ENCODE measurements at places on chromosomes 2 and 18.
A peak's percentile ranks its signal among the peaks of the same experiment; 100 is the strongest.

DNA sequence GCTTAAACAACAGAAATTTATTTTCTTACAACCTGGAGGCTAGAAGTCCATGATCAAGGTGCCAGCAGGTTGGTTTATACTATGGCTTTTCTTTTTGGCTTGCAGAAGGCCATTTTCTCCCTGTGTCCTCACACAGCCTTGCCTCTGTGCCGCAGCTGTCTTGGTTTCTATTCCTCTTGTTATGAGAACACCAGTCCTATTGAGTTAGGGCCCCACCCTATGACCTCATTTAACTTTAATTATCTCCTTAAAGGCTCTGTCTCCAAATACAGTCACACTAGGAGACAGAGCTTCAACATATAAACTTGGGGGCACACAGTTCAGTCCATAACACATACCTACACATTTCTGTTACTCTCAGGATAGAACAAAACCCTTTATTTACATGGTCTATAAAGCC lies 17.3 kb upstream of the RHOB start:
- no peak for DNase-seq

- no peak for DNase-seq
Observed at GRCh38 chr2:229206548-229206947, 64.5 kb downstream of the PID1 start.

- DNase-seq = no peak
Observed at GRCh38 chr2:238081150-238081549, 19.0 kb upstream of the ESPNL start.

DNA sequence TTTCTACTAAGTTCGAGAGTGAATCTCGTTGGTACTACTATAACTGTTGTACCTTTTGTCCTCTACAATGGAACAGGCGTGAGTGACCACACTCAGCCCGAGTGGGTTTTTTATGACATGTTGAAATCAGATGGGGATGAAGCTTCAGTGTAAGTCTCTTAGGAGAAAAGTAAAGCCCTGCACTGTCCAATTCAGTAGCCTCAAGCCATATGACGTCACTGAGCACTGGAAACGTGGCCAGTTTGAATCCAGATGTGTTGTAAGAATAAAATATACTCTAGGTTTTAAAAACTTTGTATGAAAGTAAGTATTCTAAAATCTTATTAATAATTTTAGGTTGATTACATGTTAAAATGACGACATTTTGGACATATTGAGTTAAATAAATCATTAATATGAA lies 101.7 kb upstream of the SP3 start:
- DNase-seq = no peak

DNA sequence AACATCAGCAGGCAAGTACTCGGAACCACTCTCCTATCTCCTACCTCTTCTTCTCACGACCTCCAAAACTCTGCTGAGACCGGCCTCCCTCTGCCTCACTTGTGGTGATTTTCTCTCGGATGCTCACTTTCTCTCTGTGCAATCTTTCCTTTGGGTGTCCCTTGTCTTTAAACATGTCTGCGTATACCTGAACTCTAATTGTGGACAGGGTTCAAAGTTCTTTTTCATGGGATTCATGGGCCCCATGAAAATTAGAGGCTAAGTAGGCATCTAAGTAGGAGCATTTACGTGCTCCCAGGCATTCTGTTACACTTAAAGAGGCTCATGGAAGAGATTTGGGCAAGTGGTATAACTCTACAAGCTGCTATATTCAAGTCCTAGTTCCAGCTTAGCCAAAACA lies 2.1 kb upstream of the PPP1CB start:
- DNase-seq = no peak

GRCh38 chr2:96197546-96198255 lies 10.9 kb downstream of the STARD7 start:
- no peak for DNase-seq

GRCh38 chr18:31490387-31490786 lies 7.6 kb upstream of the DSG2 start:
- no peak for DNase-seq

DNA sequence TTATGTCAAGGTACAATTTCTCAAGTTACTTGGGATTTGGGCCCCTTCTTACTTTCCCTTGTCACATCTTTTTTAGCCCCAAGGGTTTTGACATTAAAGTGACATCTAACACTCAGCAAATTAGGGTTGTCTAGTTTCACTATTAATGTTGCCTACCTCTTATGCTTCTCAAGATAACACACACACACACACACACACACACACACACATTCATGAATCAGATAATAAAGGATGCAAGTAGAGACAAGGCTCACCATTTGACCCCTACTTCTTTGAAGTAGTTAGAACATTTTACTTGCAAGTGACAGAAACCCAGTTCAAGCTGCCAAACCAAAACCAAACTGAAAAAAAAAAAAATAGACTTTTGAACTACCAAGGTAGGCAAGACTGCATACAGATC lies 138.8 kb downstream of the TRIB2 start:
- peak; percentile 38 for DNase-seq

DNA sequence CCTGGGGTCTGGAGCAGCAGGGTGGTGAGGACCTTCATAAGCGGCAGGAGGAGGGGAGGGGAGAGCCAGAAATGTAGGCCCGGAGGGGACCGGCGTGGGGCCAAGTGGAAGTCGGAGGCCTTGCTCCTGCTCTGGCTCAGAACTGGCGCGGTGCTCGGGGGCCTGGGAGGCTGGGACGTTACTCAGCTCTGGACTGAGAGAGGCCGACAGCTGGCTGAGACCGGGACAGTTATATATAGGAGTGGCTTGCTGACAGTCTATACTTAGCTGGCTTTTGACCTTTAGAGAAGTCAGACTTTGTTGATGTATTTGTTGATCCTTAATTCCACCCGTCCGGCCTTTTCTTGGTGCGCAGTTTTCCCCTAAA lies 15.7 kb downstream of the IGFBP5 start:
- no peak for DNase-seq

DNA sequence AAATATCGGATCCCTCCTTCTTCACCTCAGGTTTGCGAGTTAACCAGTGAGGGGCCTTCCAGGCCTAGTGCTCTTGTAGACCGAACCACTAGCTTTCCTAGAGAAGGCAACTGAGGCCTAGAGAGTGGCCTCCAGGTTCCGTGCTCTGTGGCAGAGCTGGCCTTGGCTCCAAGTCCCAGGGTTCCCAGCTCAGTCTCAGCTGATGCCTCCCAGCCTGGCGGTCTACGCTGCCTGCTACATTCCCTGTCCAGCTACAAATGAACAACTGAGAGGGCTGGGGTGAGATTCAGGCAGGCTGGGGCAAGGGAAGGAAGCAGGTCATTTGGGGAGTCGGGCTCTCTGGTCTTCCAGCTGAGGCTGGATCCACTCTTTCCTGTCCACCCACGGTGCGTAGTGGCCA lies 2.3 kb downstream of the STEAP3 start:
- no peak for DNase-seq

GRCh38 chr2:39510140-39510539 lies 73.1 kb upstream of the MAP4K3 start:
- no peak for DNase-seq

- DNase-seq = no peak
Observed at GRCh38 chr2:236237468-236238190, 26.6 kb downstream of the ASB18 start.

- no peak for DNase-seq
Observed at GRCh38 chr2:213306316-213306942, 22.2 kb downstream of the SPAG16 start.

- DNase-seq = no peak
Observed at GRCh38 chr2:113711851-113712250, 44.6 kb downstream of the SLC35F5 start.

- DNase-seq = no peak
Observed at GRCh38 chr2:137823196-137823595, 141.1 kb upstream of the HNMT start.

GRCh38 chr2:39094717-39095363 lies 26.0 kb downstream of the SOS1 start:
- DNase-seq = no peak

DNA sequence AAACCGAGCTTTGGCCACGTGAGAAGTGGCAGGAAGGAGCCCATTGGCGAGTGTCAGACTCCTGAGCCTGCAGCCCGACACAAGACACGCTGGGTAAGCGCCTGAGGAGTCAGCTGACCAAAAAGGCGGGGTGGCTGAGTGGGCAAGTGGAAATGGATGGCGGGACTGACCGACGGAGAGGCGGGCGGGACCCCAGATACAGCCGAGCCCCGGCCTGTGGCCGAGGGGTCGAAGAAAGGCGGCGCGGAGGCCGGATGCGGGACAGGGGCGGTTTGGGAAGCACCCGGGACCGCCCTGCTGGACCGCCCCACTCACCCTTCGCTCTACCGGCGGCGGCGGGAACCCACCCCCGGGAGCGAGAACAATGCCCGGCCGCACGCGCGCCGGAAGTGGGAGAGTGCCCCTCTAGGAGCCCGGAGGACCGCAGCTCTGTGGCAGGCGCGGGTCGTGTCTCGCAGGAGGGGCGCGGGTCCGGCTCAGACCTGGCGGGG lies 22.8 kb downstream of the ZSCAN30 start:
- DNase-seq = peak; percentile 45

DNA sequence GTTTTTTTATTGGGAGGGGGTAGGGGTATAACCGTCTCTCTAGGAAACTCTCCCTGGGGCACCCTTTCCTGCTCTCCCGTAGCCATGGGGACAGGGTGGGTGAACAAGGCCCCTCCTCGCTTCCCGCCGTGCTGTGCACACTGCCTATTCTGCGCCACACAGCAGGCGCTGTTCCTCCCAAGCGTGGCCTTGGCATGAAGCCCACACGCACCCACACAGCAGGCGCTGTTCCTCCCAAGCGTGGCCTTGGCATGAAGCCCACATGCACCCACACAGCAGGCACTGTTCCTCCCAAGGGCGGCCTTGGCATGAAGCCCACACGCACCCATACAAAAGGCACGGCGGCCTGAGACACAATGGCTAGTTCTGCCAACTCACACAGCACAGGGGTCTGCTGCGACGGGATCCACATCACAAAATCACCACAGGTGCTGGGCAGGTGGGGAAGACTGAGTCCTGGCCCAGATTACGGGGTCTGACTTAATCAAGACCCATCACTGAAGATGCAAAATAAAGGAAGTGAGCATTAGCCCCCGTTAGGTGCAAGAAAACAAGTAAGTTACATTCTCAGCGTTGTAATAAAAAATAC lies 46.6 kb upstream of the TPO start:
- no peak for DNase-seq

- no peak for DNase-seq
Observed at GRCh38 chr2:235810252-235810651, 316.4 kb downstream of the AGAP1 start.

- DNase-seq = no peak
Observed at GRCh38 chr2:184730288-184730687, 132.0 kb downstream of the ZNF804A start.

DNA sequence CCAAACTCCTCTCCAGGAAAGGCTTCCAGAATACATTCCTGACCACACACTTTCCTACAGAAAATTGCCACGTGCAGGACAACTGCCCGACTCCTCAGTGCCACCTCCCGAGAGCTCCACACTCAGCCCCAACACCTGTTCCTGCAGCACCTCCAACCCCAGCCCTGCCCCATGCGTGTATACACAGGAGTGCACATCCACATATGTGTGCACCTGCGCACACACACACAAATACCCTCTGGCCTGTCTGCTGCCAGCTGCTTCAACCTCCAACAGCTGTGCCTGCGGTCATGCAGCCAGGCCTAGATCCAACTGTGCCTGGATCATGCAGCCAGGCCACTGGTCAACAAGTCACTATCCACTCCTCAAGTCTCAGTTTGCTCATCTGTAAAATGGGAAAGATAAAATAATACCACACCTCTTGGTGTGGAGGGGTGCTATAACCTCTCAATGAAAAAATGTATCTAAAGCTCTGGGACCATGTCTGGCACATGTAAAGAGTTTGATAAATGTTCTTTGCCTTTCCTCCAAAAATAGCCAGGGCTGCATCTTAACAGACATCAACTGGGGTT lies 152.1 kb upstream of the ID2 start:
- DNase-seq = no peak

- no peak for DNase-seq
Observed at GRCh38 chr2:25447018-25447417, 105.3 kb upstream of the DNMT3A start.

GRCh38 chr2:165539985-165540384 lies 70.5 kb downstream of the CSRNP3 start:
- DNase-seq = no peak

- DNase-seq = no peak
Observed at GRCh38 chr18:46345181-46345465, 240.9 kb downstream of the HAUS1 start.

DNA sequence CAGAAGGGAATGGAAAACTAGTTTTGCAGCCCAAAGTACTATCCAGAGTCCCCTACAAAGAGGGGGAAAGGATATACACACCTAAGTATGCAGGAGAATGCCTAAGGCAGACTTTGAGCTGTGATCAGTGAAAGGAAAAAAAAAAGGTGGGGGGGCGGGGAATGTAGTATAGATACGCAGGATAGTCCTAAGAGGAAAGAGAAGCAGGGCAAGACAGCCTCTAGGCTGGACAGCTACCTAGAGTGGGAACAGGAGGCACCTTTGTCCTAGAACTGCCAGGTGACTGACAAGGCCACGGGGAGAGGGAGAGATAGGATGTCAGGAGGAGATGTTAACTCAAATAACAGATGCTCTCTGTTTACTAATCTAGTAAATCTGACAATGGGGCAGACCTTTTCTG lies 6.0 kb downstream of the REEP1 start:
- DNase-seq = no peak

- DNase-seq = no peak
Observed at GRCh38 chr2:115075800-115076199, 633.4 kb downstream of the DPP10 start.

- DNase-seq = no peak
Observed at GRCh38 chr2:177322801-177323261, 58.3 kb upstream of the NFE2L2 start.

DNA sequence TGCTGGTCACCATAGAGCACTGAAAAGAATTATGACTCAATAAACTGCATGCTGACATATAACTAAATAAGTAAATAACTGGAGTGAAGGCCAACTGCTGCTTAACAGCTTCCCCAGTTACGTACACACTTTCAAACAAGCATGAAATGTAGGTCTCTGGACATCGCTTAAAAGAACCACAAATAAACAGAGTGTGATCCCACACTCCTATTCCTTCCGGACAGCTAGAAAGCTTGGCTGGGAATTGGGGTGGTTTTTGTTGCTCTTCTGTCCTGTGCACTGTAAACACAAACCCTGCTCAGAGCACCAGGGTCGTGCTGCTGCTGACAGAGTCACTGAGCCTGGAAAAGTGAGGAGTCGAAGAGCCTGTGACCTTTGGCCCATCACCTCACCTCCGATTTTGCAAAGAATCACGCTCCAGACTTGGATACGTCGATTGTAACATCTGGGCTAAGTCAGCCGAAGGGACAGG lies 162.7 kb upstream of the NT5C1B start:
- DNase-seq = no peak

DNA sequence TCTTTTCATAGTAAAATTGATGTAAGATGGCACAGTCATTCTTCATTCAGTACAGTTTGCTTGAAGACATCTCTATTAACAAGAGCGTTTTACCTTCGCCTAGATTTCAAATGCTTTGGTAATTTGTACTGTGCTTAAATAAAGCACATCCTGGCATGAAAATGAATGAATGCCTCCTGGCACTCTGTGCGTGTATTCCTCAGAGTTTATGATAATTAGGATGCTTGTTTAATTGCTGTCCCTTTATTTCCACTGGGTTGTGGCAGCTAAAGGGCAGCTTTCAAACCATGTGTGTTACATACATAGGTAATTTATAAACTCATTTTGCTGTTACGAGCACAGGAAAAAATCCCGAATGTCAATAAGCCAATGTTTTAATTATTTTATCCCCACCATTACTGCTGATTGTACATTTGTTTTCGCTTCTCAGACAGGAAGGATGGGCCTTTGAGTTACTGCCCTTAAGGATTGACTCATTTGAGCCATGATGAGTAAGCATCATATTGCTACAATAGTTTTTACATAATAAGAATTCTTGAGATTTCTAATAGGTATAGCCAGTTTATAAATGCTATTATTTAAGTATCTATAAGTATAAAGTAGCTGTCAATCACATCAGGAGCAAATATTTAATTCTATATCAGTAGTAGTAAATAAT lies 516.5 kb downstream of the XIRP2 start:
- no peak for DNase-seq

Data from T-helper 2 cell (primary cell).